H7 (cell line): ENCODE measurements at places on chromosomes 6 and 20.

GRCh38 chr20:59971428-59971827 lies 13.2 kb downstream of the CDH26 start:
- DNase-seq, result no peak

GRCh38 chr20:24850176-24850575 lies 98.9 kb upstream of the CST7 start:
- no peak for DNase-seq

- no peak for DNase-seq
Measured at GRCh38 chr6:149242883-149243282, 74.6 kb upstream of the TAB2 start.

DNA sequence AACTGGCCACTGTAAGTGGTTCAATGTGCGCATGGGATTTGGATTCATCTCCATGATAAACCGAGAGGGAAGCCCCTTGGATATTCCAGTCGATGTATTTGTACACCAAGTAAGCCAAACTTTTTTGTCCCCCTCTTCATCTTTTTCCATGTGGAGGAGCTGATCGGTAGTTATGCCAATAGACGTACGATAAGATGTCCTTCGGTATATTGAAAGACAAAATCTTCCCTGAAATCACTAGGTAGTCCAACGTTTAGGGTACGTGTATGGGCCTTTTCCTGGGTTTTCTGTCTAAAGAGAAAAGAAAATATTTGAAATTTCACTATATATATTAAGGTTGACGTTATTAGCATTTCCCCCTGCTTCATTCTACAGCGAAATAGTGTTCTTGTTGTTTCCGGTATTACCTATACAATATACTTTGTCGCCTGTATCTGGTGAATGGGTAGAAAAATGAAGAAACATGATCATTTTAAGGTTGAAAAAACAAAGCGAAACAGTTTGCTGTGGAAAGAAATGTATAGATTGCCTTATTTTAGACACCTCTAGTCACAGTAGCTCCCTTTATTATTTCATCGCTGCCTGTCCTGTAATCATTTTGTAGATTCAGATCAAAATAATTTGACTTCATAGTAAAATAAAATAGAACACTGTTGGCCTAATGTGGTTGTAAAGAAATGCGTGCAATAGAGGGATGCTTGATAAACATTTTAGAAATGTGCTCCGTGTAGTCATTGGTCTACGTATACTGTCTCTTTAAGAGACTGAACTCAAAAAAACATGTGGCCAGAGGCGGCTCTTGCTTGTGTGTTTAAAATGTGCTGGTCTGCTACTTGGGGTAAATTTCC lies 1.5 kb downstream of the LIN28B start:
- DNase-seq, result no peak

- no peak for DNase-seq
Measured at GRCh38 chr6:5128351-5128750, 43.2 kb downstream of the PPP1R3G start.

GRCh38 chr6:44222486-44223318 lies 693 bp upstream of the SLC29A1 start:
- DNase-seq, result peak; percentile 86

GRCh38 chr6:112202639-112203341 lies 51.6 kb downstream of the LAMA4 start:
- DNase-seq, result no peak

GRCh38 chr6:45613656-45614055 lies 235.9 kb upstream of the SUPT3H start:
- DNase-seq, result no peak

DNA sequence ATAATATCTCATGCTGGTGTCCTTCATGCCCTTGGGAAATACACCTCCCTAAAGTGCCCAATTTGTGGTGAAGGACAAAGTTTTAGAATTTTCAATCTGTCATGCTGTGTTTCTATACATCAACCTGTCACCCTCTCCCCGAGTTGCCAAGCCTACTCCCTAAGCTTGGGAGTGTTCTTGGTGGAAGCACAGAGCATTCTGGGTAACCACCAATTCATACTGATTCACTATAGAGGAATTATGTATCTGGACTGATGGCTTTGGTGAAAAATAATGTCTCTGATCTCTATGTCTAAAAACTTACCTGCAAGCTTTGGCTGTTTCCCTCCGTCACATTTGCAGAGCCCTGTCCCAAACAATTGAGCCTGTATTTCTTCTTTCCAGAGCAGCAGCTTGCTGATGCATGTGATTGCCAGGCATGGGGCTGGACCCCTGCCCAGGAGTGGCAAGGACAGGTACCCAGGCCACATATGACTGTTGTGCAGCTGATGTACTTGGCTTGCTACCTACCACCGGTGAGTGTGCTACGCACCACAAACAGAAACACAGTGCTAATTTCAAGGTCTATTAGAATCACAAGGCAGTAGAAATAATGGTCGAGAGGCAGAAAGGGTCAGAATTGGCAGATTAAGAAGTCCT lies 202.8 kb upstream of the CITED2 start:
- no peak for DNase-seq

DNA sequence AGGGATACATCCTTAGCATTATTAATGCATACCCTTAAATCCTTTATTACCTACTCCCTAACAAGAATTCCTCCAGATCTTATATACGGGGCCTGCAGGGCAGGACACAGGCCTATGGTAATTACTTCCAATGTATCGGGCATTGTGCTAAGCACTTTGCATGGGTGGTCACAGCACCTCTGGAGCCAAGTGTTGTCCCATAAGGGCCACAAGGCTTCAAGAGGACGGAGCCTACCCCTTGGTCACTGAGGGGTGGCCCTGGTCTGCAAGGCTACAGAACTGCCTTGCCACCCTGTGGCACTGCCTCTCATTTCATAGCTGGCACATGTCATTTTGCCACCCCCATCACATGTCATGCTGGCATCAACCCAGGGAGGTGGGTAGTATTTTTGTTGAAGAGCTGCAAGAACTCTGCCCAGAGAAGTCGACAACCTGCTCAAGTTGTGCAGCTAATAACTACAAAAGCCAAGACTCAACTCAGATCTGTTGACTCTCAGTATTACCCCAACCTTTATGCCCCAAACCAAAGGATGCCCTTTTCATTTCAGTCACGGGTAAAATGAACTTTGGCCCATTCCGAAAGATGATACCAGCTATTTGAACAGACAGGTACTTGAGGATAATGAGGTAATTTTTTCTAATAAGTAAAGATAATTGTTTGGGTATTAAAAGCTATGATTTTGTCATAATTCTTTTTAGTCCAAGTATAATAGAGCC lies 144.1 kb upstream of the AKAP12 start:
- no peak for DNase-seq

DNA sequence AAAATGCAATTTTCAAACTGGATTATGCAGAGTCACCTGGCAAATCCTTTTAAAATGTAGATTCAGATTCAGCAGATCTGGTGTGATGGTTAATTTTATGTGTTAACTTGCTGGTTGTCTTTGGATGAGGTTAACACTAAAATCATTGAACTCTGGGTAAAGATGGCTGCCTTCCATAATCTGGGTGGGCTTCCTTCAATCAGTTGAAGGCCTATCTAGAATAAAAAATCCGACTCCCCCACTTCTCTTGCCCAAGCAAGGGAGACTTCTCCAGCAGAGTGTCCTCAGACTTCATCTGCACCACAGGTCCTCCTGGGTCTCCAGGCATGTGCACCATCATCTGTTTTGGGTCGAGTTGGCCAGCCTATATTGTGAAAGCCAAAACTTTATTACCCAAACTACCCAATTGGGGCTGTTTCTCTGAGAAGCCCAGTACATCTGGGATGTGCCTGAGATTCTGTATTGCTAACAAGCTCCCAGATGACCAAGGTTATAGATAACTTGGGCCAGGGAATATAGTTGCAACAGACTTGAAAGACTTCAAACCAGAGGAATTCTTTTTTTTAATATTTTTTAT lies 1.6 kb upstream of the SLC17A5 start:
- DNase-seq, result no peak

DNA sequence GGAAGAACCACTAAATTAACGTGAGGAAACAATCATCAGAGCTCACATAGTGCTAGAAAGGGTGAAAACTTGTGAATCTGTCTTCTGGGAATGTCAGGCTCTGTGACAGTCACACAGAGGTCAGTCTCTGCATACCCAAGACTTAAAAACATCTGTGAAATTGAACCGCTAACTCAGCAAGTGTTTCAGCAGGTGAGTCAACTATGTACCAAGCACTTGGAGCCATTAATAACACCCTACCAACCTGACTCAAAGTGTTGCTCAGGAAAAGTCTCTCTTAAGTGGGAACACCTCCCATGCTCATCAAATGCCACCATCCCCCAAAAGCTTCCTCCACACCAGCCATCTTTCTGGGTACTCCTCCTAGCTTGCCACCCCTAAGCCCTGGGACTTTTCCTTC lies 92.3 kb upstream of the CARMIL1 start:
- no peak for DNase-seq

GRCh38 chr6:154868143-154868594 lies 126.9 kb upstream of the TIAM2 start:
- DNase-seq, result peak; percentile 42

GRCh38 chr6:157539900-157540752 lies 159.1 kb downstream of the ZDHHC14 start:
- no peak for DNase-seq

GRCh38 chr20:59718071-59718470 lies 113.7 kb downstream of the PHACTR3 start:
- no peak for DNase-seq

GRCh38 chr20:38855356-38855755 lies 49.9 kb downstream of the PPP1R16B start:
- no peak for DNase-seq

DNA sequence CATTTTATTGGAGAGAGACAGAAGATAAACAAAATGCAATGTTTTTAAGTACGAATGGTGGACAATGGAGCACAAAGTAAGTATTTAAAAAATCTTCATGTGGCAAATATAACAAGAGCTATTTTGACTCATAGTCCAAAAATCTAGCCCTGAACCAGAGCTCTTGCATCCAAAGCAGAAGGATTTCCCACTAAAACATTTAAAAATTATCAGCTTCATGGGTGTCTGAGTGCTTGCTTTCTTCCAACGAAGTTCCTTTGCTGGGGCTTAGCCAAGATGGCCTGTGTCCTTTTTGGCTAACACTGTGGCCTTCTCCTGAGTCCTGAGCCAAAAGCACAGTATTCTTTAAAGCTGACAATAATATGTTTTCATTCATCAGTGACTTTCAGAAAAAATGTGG lies 161.7 kb downstream of the RIMS1 start:
- DNase-seq, result no peak

DNA sequence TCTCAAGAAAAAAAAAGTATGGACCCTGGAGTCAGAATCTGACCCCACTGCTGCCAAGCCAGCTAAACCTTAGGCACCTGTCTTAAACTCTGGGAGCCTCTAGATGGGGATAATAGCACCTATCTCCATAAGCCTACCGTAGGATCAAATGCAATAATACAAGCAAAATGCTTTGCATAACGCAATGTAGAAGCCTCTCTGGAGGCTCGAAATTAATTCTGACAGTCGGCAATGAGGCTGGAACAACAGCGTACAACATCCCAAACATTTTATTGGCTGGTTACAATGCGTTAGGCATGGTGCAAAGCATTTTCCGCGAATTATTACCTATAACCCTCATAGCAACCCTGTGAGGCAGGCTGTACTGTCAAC lies 521 bp downstream of the CDK5RAP1 start:
- peak; percentile 65 for DNase-seq

DNA sequence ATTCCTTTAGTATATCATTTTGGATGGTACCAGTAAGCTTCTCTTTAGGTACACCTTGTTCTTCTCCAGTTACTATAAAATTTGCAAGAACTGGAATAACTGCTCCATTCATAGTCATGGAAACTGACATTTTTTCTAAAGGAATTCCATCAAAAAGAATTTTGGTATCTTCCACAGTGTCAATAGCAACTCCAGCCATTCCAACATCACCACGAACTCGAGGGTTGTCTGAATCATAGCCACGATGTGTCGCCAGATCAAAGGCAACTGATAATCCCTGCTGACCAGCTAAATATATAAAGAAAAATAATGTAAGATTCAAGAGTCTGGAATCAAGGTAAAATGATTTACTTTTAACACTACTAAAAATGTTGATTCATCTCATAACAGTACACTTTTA lies 5.3 kb downstream of the MMUT start:
- DNase-seq, result no peak

- DNase-seq, result no peak
Measured at GRCh38 chr20:16043931-16044330, 529.3 kb downstream of the KIF16B start.

DNA sequence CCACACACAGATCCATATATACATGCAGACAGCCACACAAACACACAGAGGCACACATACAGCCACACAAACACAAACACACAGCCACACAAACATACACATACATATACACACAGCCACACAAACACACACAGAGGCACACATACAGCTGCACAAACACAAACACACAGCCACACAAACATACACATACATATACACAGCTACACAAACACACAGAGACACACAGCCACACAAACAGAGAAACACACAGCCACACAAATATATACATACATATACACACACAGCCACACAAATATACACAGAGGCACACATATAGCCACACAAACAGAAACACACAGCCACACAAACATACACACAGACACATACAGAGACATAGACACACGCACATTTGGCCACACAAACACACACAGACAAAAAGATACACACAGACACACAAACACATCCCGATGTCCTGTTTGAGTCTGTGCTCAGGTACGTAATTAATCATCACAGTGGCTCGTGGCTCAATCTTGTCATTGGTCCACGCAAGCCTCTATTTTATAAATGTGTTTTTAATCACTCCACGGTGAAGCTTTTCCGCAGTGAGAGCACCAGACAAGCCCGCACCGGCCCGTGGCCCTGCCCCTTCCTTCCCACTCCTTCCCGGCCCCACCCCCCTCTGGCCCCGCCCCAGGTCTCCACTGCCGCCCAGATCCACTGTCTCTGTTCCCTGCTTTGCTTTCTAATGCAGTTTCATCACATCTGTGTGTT lies 135.3 kb downstream of the CDH4 start:
- peak; percentile 91 for DNase-seq

DNA sequence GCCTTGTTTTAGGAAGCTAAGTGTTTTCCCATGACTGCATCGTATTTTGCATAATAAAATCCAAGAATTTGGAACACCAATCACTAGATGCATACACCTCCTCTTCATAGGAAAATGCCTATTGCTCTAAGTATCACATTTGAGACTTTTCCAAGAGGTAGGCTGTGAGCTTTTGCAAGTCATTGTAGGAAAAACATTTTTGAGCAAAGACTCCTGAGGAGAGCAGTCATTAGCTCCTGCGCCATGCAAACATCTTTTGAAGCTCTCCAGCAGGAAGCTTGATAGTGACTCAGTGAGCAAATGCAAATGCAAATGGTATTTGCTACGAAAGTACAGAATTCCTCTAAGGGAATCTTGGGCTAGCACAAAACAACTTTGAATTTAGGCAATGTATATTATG lies 750.4 kb downstream of the QKI start:
- no peak for DNase-seq

DNA sequence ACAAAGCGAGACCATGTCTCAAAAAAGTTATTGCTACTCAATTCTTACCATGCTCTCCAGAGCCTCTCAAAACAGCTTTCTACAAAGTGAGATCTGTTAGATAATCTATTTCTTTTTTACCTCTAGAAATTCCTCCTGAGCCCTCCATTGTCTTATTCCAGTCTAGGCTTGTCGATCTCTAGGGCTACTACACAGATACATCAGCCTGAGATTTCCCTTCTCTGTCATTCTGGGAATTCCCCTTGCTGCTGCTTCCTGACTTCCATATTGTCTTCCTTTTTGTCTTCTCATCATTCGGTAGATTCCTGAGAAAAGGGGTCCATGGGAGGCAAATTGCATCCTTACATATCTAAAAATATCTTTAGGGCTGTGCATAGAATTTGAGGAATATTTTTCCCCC lies 75.6 kb upstream of the GNRH2 start:
- peak; percentile 20 for DNase-seq

- DNase-seq, result peak; percentile 75
Measured at GRCh38 chr20:1437235-1437904, 29.3 kb downstream of the NSFL1C start.
